ENCODE measurements at places on chromosomes 7 and 10.

DNA sequence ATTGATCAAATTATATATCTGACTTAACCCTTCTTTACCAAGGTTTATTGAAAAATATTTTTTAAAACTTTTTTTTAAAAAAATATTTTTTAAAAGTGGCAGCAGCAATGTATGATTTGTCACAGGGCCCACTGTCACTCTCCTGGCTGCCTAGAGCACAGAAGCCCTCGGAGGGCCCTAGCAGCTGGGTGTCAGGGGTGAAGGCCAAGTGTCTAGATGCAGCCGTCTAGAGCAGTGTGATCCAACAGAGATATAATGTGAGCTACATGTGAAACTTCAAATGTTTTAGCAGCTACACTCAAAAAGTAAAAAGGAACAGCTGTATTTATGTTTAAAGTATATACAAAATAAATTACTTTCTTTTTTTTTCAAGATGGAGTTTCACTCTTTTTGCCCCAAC is 112.7 kb downstream of the ARHGAP22 start:
- DNase-seq, result no peak

- DNase-seq, result no peak
These were observed 20.8 kb upstream of the NUDCD3 start for GRCh38 chr7:44511236-44511635.

DNA sequence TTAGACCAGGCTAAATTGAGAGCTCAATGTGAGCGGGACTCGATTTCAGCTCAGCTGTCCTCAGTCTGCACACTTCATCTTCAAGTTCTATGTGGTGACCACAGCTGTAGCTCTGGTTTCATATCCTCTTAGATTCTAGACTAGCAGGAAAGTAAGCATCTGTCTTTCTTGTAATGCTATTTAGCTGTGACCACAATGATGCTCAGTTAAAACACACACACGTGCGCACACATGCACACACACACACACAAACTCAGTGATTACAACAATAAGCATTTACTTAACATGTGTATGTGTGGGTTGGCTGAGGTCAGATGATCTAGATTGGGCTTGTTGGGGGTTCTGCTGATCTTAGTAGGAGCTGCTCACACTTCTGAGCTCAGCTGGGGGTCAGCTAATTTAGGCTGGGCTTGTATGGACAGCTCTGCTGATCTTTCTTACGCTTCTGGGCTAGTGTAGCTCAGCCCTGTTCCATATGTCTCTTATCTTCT is 82.5 kb downstream of the ZNF365 start:
- peak; percentile 40 for DNase-seq

DNA sequence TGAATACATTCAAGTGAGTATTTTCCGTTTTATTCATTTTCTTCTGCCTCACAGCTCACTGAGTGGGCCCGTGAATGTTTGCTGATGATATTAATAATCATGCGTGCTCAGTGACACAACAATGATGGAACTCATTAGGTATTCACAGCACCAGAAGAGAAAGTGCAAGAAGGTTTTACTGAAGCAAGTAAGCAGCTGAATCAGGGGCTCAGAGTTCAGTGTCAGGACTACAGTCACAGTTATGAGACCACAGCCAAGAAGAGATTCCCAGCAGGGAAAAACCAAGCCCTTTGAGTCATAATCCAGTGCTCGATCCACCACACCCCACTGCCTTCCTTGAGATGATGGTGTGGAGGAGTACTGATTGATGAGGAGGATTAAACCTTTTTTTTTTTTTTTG is 247.4 kb downstream of the KIAA1217 start:
- no peak for DNase-seq

- DNase-seq, result no peak
These were observed 118.9 kb downstream of the LRRC18 start for GRCh38 chr10:48820699-48821098.

DNA sequence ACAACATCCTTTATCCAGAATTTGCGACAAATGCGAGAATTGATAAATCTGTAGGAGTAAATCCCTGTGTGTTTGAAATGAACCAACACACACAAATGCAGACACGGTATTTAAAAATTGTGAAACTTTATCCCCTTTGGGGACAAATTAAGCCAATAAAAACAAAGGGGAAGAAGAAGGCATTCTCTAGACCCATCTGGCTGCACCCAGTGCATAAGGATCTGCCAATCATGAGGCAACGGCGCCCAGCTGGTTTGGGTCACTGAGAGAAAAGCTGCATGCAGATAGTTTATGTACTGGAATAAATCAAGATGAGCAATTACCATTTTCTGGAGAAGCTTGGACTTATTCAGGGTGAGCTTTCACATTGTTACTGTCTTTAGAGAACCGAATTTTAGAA is 45.7 kb downstream of the VAX1 start:
- DNase-seq, result no peak
